Thymus (tissue), 14 donors: ENCODE measurements at places on chromosomes 12 and 14. TPM values are rescaled to one million over a fixed set of nuclear protein-coding genes. Genes with fewer than 3 reads are reported as not detected.

Gene DLK1
- 6.9 TPM for polyA plus RNA-seq

Gene RAB21
- 21.9 TPM for polyA plus RNA-seq

Gene CMA1
- polyA plus RNA-seq = 0.96 TPM

Gene PPP1R1A
- polyA plus RNA-seq = 0.91 TPM

Gene SLC6A15
- 0.32 TPM for polyA plus RNA-seq

Gene SLC7A8
- 15.0 TPM for polyA plus RNA-seq

Gene FSCB
- not detected for polyA plus RNA-seq

Gene CIDEB
- 13.4 TPM for polyA plus RNA-seq

Gene NEUROD4
- polyA plus RNA-seq = 0.07 TPM

Gene TFCP2
- 25.3 TPM for polyA plus RNA-seq

Gene ATN1
- 30.3 TPM for polyA plus RNA-seq

Gene HOXC6
- 0.43 TPM for polyA plus RNA-seq

Gene ACYP1
- polyA plus RNA-seq = 49.9 TPM

Gene RPL10L
- not detected for polyA plus RNA-seq

Gene SMCO2
- polyA plus RNA-seq = 2.6 TPM

Gene EPYC
- 0.25 TPM for polyA plus RNA-seq

Gene WSCD2
- polyA plus RNA-seq = 0.02 TPM

Gene REP15
- 0.94 TPM for polyA plus RNA-seq

Gene HOXC13
- 0.07 TPM for polyA plus RNA-seq
